T-helper 17 cell (primary cell): ENCODE measurements at places on chromosomes 5 and 9.

- H3K4me1 ChIP-seq: no peaks in the 10 kb centered on the region
- H3K4me3 ChIP-seq: no peak overlapping the region
- H3K36me3 ChIP-seq: no peaks in the 10 kb centered on the region
- H3K27me3 ChIP-seq: no peaks in the 10 kb centered on the region
- no peak for DNase-seq
- no peak overlapping the region for H3K27ac ChIP-seq
These were observed 24.4 kb upstream of the RASA1 start for GRCh38 chr5:87243161-87243844.

DNA sequence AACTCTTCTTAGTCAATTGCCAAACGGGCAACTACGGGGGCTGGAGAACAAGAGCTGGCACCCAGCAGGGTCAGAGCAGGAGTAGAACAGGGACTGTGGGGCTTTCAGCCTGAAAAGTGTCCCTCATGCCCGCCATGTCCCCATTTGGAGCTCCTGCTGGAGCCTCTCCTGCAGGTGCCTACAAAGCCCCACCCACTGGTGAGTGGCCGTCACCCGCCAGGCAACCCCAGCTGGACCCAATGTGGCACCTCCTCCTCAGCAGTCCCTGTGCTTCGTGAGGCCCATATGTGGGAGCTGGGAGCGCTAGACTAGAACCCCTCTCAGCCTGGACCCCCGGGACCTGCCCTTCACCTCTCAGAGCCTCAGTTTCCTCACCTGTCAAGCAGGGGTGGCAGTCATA is 40.9 kb downstream of the VAV2 start:
- no peaks in the 10 kb centered on the region for H3K27me3 ChIP-seq
- H3K27ac ChIP-seq: no peak overlapping the region
- DNase-seq: no peak
- H3K4me1 ChIP-seq: peaks cover 15% of the 10 kb centered on the region

DNA sequence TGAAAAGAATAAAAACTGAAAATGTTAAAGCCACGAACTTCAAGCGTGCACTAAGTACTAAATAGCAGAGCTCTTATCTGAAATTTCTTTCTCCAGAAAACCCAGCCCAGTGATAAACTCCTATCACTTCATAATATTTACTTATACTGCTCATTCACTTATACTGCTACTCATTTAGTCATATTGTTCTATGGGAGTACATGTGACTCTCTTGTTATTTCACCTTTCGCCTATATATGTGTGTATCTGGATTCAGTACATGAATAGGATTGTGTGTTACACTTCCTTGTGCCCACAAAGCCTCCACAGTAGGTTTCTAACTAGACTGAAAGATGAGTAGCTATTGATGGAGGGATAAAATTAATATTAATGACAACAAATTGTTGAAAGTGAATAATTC is 526.8 kb upstream of the GRAMD2B start:
- H3K4me1 ChIP-seq: no peaks in the 10 kb centered on the region
- no peak for DNase-seq
- no peaks in the 10 kb centered on the region for H3K27me3 ChIP-seq
- H3K36me3 ChIP-seq: no peaks in the 10 kb centered on the region
- H3K27ac ChIP-seq: no peak overlapping the region
- H3K4me3 ChIP-seq: no peak overlapping the region

DNA sequence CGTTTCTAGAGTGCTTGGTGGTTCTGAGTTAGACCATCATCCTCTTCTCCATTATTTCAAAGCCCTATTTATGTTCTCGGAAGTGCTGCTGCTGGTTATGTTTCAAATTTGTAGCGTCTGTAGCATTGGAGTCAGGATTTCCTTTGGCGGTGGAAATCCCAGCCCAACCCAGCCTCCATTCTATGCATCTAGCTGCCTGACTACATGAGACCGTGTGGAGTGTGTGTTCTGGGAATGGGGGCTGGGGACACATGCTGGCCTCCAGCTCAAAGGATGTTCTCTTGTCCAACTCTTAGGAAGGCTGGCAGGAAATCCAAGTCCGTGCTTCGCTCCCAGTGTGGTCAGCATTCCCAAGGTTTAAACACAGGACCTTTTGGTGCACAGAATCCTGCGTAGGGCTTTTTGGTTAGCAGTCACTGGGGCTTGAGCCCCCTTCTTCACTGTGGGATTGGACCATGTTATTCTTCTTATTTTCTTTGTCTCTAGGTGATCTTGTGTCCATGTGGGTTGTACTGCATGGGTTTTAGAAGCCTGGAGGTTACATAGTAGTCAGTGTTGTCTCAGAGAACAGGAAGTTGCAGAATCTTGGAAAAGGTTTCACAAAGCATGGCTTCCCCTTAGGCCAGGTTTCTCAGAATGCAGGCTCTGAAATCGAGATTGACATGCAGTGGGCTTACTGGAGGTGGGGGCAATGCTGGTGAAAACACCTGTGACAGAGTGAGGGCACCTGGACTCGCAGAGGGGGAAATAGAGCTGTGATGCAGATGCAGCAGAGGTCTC is 132.2 kb downstream of the ARHGAP26 start:
- peaks cover 18% of the 10 kb centered on the region for H3K36me3 ChIP-seq
- H3K4me1 ChIP-seq: peaks cover 6% of the 10 kb centered on the region
- H3K4me3 ChIP-seq: no peak overlapping the region
- H3K27me3 ChIP-seq: no peaks in the 10 kb centered on the region
- DNase-seq: no peak

- H3K4me1 ChIP-seq: no peaks in the 10 kb centered on the region
- no peak overlapping the region for H3K4me3 ChIP-seq
- no peaks in the 10 kb centered on the region for H3K36me3 ChIP-seq
- no peak for DNase-seq
- H3K27ac ChIP-seq: no peak overlapping the region
- peaks cover 6% of the 10 kb centered on the region for H3K27me3 ChIP-seq
These were observed 122.7 kb upstream of the APC start for GRCh38 chr5:112614986-112615385.

DNA sequence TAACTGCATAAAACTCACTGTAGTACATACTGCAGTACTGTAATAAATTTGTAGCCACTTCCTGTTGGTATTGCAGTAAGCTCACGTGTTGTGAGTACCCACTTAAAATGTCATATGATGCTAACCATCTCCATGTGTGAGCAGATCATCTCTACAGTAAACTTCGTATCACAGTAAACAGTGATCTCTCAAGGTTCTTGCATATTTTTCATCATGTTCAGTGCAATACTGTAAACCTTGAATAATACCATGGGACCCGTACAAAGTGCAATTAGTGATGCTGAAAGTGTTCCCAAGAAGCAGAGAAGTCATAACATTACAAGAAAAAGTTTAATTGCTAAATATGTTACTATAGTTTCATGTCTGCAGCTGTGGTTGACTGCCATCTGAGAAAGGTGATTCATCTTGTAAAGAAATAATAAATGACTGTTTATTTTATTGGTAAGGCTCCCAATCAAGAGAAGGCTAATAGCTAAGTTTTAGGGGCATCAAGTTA is 253.8 kb upstream of the POU5F2 start:
- DNase-seq: no peak
- peaks cover 17% of the 10 kb centered on the region for H3K4me1 ChIP-seq
- peaks cover 2% of the 10 kb centered on the region for H3K36me3 ChIP-seq
- no peaks in the 10 kb centered on the region for H3K27me3 ChIP-seq

GRCh38 chr9:3215658-3216057 is 310.1 kb downstream of the RFX3 start:
- no peak for DNase-seq
- no peak overlapping the region for H3K27ac ChIP-seq
- H3K27me3 ChIP-seq: peaks cover 15% of the 10 kb centered on the region
- no peaks in the 10 kb centered on the region for H3K36me3 ChIP-seq
- H3K4me1 ChIP-seq: no peaks in the 10 kb centered on the region
- H3K4me3 ChIP-seq: no peak overlapping the region

- H3K4me1 ChIP-seq: peaks cover 12% of the 10 kb centered on the region
- H3K36me3 ChIP-seq: no peaks in the 10 kb centered on the region
- no peak for DNase-seq
- no peaks in the 10 kb centered on the region for H3K27me3 ChIP-seq
These were observed 111.5 kb upstream of the RAPGEF1 start for GRCh38 chr9:131851414-131851813.
